ENCODE measurements at places on chromosomes 2 and 18.

DNA sequence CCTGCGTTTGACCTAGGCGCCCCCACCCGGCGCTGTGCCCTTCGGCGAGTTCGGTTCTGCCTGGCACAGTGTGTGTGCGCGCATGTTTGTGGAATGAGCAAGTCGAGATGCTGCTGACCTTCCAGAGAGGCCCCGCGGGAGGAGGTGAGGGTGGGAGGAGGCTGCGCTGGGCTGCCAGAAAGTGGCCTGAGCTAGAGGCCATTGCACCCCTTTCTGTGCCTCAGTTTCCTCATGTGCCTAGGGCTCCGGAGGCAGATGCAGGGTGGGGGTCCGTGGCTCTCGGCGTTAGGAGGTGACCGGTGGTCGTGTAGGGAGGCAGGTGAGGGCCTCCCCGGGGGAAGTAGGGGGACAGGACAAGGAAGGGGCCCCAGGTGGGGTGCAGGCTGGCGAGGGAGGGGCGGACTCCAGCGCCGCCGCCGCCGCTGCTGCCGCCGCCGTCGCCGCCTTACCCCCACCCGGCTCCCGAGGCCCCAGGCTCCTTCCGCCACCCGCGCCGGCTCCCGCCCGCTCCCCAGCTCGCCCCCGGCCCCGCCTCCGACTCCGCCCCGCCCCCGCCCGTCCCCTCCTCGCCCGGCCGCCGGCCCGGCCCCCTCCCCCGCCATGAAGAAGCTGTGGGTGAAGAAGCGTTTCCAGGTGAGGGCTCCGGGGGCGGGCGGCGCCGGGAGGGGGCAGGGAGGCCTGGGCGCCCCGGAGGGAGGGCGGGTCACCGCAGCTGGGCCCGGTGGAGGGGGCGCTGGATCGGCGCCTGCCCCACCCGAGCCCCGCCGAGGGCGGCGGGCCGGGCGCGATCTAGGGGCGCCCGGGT lies 7.0 kb downstream of the SPEG start:
- peak; percentile 41 for DNase-seq

DNA sequence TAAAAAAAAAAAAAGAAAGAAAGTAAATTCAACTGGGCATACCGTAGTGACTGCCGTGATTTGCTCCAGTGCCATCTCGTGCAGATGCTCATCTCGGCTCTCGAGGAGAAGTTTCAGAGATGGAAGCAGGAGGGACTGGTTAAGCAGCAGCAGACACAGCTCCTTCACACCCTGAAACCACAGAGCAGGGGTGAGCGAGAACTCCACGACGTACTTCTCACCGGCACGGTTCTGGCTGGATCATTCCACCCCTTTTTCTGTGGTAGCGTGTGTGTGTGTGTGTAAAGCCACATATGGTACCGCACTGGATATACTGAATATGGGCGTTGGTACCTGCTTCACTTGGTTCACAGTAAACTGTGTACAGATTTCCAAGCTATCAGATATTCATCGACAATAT lies 382.2 kb downstream of the NBAS start:
- no peak for DNase-seq

DNA sequence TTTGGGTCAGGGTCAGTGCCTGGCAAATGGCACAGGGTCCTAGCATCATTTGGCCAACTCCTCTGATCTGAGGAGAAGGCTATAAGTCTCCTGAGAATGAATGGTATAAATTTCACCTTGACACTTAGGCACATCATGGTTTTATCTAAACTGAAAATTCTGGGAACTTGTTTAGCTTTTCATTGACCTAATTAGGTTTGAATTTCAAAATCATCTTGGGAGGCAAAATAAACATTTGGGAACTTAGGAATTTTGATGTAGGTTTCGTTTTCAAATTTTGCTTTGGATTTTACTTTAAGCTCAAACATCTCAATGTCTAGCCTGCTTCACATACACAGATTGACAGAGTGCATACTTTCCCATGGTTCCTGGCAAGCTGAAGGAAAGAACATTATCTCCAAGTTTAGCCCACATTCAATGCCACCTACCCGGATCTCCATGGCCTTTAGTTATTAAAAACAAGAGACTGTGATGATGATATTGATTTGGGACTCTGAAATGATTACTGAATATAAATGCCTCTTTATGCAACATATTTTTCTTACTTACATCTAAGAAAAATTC lies 44.5 kb downstream of the MYOM1 start:
- no peak for DNase-seq

- DNase-seq = no peak
Measured at GRCh38 chr18:65547046-65547445, 203.8 kb upstream of the CDH7 start.

GRCh38 chr2:207692206-207693065 lies 19.0 kb upstream of the CCNYL1 start:
- no peak for DNase-seq

- DNase-seq = no peak
Measured at GRCh38 chr18:12048827-12049175, 44.8 kb upstream of the ANKRD62 start.

- DNase-seq = no peak
Measured at GRCh38 chr2:101792208-101792607, 94.7 kb downstream of the MAP4K4 start.

DNA sequence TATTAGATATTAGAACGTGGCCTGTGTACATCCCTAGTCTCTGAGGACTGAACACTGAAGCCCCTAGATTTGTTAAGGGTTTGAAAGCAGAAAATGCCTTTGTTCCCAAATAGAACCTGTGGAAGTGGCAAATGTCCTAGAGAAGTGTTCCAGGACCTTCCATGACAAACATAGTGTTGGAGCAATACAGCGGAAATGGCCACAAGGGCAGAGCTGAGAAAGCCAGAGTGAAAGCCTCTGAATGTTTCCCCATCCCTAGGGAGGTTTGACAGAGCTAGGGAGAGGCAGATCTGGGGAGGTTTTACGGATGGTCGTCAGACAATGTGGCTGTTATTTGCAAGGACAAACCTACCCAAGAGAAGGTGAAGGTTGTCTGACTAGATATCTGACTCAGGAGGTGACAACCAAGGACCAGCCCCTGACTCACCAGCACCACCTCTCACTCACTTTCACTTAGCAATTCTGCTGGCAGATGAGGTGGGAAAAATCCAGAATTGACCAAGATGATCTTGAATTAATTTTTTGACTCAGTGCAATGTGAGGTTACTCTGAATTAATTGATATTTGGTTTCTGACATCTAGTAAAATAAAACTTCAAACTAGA lies 24.1 kb downstream of the RBM43 start:
- no peak for DNase-seq

GRCh38 chr2:73297586-73297985 lies 4.2 kb upstream of the EGR4 start:
- DNase-seq = no peak

DNA sequence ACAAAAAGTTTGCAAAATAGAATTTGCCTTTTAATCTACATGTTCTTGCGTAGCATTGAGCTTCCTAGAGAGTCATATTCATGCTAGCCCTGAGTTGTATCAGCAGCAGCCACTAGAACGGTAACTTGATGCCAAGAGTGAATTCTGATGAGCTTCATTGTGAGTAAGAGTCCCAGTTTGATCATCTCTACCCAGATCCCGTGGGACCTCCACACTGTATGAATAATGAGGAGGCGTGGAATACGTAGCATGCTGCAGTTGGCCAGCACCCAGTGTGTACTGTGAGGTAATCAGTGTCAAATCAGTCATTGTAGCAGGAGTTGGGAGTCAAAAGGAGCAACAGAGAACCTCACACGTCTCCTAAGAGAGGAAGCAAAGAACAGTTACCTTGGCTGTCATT lies 197.9 kb downstream of the NEDD4L start:
- no peak for DNase-seq

DNA sequence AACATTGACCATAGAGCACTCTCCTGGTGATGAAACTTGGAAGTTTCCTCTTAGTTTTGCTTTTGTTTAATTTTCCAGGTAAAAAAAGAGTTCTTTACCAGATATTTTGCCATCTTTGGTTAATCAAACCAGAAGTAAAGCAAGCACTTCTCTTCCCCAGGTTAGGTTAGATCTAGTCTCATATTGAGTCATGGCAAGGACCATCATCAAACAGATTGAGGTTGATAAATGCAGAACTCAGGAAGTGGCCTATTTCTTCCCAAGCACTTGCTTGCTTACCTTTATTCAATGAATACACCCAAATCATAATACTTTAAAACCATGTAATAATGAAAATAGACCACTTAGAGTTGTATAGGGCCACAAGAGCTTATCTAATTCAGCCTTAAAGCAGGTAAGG lies 23.4 kb downstream of the DNAH6 start:
- no peak for DNase-seq

DNA sequence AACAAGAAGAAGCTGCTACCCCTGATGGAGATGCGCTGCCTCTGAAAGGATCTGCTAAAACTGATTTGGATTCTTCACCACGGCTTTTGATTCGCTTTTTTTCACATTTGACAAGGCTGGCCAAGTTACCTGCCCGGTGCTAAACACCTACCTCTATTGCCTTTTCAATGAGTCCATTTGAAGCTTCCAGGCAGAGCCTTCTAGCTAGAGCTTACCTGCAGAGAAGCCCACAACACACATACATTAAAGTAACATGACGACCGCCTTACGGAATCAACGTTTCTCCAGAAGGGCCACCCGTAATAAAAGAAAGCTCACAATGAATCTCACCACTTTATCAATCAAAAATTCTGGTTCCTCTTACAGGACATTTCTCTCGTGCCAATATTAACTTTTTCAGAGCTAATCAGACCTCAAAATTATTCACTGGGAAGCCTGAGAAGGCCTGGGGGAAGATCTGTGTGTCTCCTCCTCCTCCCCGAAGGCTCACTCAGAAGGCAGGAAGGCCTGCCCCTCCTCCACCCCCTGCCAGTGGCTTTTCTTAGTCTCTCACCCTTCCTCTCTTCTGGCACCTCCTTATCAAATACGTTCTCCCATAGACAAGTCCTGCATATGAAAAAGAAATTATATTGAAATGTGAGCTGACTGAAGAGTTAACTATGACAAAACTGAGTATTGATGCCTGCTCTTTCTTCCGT lies 171.0 kb downstream of the DNER start:
- DNase-seq = no peak

GRCh38 chr2:871926-872680 lies 78.5 kb upstream of the SNTG2 start:
- no peak for DNase-seq

- DNase-seq = no peak
Measured at GRCh38 chr2:17051538-17051937, 385.9 kb upstream of the CYRIA start.

DNA sequence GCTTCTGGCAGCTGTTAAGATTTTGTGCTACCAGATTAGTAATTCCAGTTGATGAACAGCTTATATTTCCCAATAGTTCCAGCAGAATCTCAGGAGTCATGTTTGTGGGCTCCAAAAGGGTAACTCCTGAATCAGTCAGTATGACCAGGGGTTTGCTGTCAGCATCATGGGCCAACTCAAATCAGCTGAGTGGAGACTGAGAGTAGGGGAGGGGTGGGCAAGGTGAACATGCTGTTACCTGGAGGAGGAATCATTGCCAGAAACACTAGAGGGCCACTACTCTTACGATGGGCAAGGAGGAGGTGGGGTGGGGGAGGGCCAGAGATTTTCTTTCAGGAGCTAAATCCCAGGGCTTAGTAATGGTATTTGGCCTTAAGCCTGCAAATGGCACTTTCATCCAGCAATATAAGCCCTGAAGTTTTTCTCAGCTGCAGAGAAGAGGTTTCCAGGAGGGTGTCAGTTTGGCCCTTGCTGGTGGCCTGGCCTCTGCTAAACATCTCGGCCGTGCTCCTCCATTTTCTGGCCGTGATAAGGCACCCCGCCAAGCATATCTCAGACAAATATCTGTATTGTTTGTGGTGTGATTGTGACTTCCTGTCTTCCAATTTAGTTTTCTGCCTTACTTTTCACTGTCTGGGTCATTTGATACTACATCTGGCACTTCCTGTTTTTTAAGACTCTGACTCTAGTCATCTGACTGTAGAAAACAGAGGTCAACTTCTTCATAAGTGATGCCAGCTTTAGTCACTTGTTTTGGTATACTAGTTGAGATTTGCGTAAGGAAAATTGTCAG lies 120.5 kb upstream of the CXCR4 start:
- DNase-seq = no peak

- no peak for DNase-seq
Measured at GRCh38 chr18:23972453-23972852, 42.1 kb upstream of the TTC39C start.

- no peak for DNase-seq
Measured at GRCh38 chr18:8151181-8151580, 458.1 kb upstream of the RAB12 start.

DNA sequence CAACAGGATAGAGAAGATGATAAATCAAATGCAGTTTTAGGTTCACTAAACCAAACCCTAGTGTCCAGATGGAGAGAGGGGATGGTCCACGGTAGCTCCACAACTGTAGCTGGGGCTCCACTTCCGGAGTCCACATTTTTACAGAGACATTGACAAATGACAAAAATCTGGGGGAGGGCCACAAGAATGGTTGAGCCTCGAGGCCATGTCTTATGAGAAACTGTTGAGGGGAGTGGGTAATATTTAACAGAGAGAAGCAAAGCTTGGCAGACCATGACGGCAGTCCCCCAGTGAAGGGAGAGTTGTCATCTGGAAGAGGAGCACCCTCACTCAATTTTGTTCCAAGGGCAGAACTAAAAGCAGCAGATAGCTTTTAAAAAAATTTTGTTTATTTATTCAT lies 17.6 kb upstream of the EPHA4 start:
- DNase-seq = no peak

DNA sequence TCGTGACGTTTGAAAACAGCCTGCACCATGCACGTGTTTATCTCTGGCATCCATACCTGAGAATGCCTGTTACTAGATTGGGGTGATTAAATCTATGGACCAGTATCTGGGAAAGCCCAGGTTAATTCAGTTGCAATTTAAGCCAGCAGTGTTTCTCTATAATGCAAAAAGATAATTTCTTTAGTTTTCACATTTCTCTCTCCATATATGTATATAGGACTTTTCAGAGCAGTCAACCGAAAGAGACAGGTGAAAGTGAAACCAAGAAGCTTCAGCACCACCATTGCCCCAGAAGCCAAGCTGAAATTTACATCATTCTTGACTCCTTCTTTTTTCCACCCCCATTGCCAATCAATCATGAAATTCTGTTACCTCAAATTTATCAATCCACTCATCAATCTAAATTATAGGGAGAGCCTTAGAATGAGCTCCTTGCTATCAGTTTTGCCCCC lies 2.7 kb upstream of the LRP2 start:
- DNase-seq = no peak

- DNase-seq = no peak
Measured at GRCh38 chr2:138391946-138392345, 109.6 kb upstream of the SPOPL start.

DNA sequence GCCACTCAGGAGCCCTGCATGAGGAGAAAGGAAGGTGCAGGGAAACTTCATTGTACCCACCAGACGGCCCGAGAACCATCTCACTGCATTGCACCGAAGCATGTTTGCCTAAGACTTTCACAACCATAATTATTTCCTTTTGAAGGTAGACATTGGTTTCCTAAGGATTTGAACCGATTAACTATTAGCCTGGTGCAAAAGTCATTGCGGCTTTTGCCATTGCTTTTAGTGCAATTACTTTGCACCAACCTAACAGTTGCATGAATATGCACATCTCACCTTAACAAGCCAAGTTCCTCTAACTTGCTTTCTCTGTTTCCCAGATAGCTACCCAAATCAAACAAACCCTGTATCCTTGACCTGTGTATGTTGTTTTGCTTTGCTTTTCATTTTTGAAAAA lies 516.3 kb upstream of the ID2 start:
- no peak for DNase-seq

Data from activated CD8-positive, alpha-beta memory T cell treated with anti-CD3 and anti-CD28 coated beads for 4 hours (primary cell).